ENCODE measurements at places on chromosomes 4 and X.

DNA sequence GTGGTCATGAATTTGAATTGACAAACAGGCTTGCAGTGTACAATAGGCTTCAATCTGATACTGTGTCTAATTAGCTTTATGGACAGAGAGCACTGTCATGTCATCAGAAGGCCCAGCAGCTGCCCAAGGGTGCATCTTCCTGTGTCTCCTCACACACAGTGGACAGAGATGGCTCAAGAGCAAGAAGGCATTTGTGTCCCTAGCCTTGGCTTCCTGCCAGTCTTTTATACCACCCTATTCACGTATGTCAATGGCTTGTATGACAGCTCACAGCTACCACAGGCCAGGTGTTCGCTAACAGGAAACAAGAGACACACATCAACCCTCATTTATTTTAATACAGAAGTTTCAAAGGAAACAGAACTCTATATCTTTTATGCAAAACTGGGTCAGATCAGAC, 874.0 kb upstream of the AGA start:
- DNase-seq, result no peak

GRCh38 chrX:16096141-16096540, 27.2 kb upstream of the GRPR start:
- DNase-seq, result no peak

- DNase-seq, result no peak
Observed at GRCh38 chr4:155582971-155583437, 83.6 kb upstream of the GUCY1A1 start.

GRCh38 chrX:21374994-21375707, 933 bp downstream of the CNKSR2 start:
- DNase-seq, result no peak

DNA sequence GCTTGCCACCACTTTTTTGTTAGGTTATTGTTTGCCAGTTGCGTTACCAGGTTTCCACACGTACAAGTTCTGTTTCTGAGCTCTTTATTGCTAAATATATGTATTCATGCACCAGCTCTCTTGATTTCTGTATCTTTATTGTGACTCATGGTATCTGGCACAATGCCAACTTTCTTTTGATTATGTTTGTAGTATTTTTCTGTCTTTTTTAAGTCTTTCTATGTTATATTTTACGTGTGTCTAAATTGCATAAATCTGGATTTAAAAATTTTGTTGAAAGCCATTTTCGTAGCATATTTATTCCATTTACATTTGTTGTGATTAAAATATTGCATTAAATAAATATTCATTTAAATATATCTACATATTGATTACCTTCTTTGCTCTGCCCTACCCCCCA, 73.8 kb downstream of the KDM6A start:
- DNase-seq, result no peak

- DNase-seq, result no peak
Observed at GRCh38 chrX:153793291-153793690, 884 bp downstream of the IDH3G start.

DNA sequence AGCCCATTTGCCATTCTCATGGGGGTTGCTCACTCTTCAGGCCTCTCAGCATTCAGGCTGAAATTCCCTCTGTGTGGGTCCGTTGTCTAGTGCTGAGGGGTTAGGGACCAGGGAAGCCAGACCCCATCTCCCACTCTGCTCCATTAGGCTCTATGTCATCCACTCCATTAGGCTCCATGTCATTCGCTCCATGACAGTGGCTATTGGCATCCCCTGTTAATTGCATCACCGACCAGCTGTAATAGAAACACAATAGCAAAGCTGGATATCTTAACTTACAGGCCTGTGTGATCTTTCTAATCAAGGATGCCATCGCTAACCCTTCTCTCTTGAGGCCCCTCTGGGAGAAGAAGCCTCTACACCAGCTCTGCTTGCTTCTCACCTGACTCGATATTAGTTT, 25.7 kb upstream of the ZNF518B start:
- no peak for DNase-seq
